ENCODE measurements at places on chromosomes 3 and 15. TPM values are rescaled to one million over a fixed set of nuclear protein-coding genes. Genes with fewer than 3 reads are reported as not detected.

Gene CRABP1
- not detected for total RNA-seq

Gene SKOR1
- total RNA-seq = 1.8 TPM

Gene ANKRD34C
- not detected for total RNA-seq

Gene ADIPOQ
- total RNA-seq = 2,151 TPM

GRCh38 chr15:59817834-59818233 lies 128.7 kb upstream of the BNIP2 start:
- no peak for DNase-seq

- DNase-seq = no peak
Measured at GRCh38 chr15:87730706-87731105, 525.8 kb downstream of the NTRK3 start.

DNA sequence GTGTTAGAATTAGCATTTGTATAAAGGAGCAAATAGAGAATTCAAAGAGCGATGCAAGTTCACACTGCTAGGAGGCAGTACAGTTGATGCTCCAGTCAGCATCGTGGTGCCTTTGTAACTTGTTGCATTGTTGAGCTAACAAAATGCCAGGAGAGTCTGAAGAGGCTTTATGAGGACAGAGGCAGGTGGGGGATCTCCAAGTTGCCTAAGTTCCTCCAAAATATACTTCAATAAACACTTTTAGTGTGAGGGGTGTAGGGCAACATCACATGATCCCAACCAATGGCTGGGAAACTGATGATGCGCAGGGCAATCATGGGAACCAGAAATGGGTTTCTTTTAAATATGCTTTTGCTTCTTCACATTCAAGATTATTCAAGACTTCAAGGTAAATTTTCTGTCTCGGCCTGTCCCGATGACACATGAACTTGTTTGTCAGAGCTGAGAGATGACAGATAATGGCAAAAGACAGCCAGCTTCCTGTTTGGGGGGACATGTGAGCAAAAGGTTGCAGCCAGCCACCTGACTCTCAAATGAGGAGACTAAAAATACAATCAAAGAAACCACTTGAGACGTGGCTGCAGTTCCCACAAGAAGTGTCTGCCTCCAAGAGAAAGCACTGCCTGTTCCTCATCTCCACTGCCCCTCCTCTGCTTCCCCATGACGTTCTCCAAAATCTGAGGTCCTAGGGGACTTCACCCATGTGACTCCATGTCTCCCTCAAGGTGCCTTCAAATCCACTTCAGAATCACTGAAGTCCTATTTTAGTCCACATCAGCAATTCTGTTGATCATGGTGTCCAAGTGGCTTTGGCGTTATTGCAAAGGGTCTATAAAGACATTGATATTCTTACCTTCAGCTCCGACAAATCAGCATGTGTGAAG lies 39.3 kb downstream of the KLHL6 start:
- no peak for DNase-seq

GRCh38 chr15:44676676-44677075 lies 13.2 kb upstream of the SPG11 start:
- no peak for DNase-seq

DNA sequence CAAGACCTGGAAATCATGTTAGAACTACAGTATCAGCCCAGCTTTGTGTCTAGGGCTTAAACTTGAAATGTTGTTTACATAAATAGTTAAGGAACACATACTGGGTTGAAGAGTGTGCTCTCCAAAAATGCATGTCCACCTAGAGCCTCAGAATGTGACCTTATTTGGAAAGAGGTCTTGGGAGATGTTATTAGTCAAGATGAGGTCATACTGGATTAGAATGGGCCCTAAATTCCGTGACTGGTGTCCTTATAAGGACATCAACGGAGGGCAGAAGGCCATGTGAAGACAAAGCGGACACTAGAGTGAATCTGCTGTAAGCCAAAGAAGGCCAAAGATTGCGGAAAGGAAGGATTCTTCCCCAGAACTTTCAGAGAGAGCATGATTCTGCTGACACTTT lies 759.2 kb upstream of the CFAP20DC start:
- no peak for DNase-seq

- no peak for DNase-seq
Measured at GRCh38 chr3:11161666-11162065, 7.4 kb downstream of the HRH1 start.

GRCh38 chr3:46695177-46695961 lies 1.9 kb upstream of the ALS2CL start:
- DNase-seq = no peak

DNA sequence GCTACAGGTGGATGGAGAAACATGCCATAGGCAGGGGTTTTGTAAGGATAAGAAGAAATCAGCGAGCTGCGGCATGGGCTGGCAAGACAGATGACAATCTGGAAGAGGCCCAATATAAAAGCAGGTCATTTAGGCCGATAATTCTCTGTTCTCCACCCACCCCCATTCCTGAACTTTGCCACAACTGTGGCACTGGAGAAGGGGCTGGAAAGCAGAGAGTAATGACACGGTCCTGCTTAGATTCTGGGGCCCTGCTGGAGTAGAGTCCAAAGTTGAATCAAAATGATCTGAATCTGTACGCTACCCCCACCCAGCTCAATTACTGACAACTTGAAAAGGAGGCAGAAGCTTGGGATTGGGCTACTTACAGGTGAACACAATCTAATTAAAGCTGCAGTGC lies 18.4 kb upstream of the BUB1B start:
- no peak for DNase-seq

- peak; percentile 93 for DNase-seq
Measured at GRCh38 chr15:100902436-100903167, 16.6 kb upstream of the LRRK1 start.

- no peak for DNase-seq
Measured at GRCh38 chr3:196236223-196236622, 19.9 kb downstream of the SLC51A start.

DNA sequence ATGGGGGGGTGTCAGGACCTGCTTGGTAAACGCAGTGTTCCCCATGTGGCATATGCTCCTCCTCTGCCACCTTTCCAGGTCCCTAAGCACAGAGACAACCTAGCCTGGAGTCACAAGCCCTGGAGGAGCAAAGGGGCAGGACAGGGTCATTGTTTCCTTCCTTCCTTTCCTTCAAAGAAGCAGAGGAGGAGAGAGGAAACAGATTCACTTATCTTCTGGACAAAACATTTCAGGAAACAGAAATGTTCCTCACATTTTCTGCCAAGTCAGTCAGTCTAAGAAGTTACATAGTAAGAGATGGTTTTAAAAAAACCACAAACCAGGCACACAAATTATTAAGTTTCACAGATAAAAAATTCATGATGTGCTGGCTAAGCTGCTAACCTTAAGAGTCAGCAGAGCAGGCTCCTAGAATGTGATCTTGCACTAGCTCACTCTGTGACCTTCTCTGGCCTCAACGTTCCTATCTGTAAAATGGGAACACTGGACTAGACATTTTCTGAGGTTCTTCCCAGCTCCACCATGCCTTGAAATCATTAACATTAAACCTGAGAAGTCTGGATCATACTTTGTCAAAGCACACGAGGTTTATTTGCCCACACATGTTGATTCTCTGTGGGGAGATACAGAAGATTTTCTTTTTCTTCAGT lies 47.9 kb downstream of the ATP13A5 start:
- DNase-seq = no peak

DNA sequence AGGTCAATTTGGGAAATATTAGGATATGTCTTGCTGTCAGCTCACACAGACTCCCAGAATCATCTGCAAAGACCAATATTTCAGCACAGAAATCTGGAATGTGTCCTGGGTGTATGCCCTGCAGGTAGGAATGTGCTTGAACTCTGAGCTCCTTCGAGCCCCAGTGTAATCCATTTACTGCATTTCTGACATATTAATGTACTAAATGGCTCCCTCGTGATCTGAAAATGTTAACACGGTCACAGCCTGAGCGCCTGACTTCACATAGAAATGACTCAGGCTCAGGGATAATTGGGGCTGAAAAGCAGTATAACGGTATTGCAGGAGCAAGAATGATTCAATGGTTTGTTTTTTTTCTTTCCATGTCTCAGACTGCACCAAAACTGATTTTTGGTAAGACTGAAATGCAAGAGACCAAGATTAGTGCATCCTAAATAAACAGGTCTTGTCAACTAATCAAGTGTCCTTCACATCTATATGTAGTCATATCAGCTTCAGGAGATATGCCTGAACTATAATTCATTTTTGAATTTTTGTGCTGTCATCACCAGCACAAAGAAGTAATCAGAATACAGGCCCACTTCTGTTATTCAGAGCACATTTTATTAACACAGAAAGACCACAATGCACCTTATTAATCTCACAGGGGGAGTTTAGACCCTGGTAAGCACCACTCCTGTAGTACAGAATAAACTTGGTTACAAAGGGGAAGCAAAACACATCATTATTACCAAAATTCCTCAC lies 49.8 kb downstream of the DCLK3 start:
- no peak for DNase-seq

DNA sequence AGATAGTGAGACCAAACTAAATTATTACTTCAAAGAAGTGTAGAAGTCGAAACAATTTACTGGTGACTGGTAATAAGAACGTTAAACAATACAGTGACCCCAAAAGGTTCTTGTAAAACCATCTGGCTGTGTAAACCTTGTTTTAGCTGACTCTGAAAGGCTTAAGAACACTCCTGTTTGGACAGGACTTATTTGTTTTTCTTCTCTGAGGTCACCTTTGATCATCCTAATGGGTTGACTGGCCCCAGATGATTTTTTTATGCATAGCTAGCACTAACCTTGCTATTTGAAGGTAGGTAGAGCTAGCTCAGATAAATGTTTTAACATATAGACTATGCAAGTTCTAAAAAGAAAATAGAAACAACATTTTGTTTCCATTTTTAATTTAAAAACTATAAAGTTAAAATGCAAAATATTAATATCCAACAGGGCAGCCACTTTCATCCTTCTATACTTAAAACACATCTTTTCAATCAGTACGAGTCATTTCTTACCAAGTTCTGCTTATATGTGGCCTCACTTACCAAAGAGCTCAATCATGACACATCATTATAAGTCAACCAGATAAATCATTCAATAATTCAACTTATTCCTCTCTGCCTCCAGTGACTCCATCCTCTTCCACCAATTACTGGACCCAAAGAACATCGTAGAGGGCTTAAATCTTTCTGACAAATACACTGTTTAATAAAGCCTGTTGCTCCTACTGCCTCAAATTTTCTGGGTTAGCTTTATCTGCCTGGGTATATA lies 158.8 kb downstream of the SSR3 start:
- DNase-seq = no peak

- DNase-seq = no peak
Measured at GRCh38 chr15:61411902-61412510, 182.9 kb upstream of the RORA start.

DNA sequence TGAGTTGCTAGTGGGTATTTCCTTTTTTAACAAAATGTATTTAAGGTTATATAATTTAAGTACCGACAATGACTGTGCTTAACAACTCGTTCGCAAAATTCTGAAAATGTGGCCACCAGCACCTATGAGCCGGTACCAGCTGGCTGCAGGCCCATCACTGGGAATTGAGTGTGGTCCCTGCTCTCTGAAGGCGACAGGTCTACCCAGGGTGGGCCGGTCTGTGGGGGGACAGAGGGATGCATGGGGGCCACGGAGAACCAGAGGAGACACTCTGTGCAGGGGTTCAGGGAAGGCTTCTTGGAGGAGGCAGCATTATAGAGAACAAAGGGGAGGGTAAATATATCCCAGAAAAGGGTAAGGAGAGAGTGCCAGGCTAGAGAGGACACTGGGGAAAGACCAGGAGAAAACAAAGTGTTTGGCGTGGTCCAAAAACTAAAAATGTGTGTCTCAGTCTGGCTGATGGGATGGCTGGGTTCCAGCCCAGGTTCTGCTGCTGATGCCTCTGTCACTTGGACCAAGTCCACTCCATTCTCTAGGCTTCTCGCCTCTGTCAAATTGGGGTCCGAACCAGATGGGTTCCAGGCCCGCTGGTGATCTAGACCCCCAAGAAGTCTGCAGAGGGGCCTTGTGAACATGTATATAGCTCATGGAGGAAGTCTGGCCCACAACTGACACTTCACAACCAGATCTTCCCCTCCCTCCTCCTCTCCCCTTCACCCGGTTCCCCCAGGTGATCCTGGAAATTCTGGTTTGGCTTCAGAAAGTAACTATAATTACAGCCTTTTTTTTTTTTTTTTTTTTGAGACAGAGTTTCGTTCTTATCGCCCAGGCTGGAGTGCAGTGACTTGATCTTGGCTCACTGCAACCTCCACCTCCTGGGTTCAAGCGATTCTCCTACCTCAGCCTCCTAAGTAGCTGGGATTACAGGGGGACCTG lies 10.7 kb upstream of the CYP11A1 start:
- no peak for DNase-seq

- no peak for DNase-seq
Measured at GRCh38 chr3:161510510-161511260, 14.1 kb downstream of the OTOL1 start.
